Esophagus squamous epithelium (tissue), 5 donors: ENCODE measurements at places on chromosomes 4 and X.
A peak's percentile ranks its signal among the peaks of the same experiment; 100 is the strongest.

DNA sequence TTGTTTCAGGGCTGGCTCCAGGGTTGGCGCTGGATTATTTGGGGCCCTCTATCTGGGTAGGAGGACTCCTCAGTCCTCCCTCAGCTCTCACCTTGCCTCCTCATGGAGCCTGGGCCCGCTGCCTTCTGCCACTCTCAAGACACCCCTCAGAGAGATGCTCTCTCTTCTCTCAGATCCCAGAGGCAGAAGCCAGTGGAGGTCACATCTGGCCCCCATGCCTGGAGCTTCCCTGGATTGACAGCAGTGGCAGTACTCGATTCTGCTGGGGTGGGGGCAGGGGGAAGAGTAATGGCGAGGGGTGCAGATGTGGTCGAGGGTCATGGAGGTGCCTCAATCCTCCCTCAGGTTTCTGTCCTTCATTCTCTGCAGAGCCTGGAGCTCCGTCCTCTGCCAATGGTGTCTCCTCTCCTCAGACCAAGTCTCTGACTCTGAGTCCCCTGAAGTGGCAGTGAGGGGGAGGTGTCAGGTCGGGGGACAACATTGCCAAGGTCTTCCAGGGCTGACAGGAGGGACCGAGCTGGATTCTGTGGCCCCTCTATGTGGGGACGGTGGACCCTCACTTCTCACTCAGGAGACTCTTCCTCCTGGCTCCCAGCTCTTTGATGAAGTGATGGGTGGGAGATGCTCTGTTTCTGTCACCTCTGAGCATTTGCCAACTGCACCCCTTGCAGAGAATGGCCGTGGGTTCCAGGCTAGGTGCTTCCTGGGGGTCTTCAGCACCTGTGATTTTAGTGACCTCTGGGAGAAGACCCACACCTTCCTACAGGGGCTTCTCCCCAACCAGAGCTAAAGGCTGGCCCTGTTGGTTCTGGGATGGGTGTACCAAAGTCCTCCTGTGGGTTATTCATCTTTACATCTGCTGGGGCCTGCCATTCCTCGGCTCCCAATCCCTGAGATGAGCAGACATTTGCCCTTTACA is 10.9 kb upstream of the HSFX1 start:
- DNase-seq: no peak

GRCh38 chrX:17009856-17010625 is 63.6 kb downstream of the REPS2 start:
- DNase-seq: no peak

GRCh38 chrX:120697053-120697452 is 67.2 kb upstream of the C1GALT1C1 start:
- no peak for DNase-seq

DNA sequence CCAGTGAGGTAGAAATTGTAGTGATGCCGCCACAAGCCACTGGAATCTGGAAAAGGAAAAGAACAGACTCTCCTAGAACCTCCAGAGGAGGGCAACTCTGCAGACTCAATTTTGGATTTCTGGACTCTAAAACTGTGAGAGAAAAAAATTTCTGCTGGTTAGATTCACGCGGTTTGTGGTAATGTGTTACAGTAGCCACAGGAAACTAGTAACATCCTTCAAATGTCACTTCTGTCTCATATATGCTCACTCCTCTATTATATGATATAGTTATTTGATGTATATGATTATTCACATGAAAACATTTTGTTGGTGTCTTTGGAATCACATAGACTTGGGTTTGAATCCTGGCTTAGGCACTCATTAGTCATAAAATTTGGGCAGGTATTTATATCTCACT is 18.8 kb downstream of the LDOC1 start:
- DNase-seq: no peak

DNA sequence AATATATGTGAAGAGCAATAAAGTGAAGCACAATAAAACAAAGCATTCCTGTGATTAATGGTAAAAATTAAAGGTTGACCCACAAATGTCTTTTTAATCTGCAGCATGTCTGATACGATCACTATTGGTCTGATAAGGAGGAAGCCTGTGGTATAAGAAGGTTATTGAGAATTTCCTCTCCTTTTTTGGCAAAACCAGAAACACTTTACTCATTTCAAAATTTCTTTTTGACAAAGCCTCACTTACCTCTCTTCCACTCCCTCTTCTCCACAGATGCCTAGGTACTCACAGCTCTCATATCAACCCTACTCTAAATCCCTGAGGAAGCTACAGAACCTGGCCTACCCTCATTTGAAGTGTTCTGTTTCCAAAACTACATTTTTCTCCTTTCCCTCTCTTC is 56.1 kb downstream of the TSPAN5 start:
- no peak for DNase-seq

- DNase-seq: no peak
These were observed at the start of gene MAGEA10 for GRCh38 chrX:152138388-152138784. Gene MAGEA10, minus strand, starts transcription at chrX:152138577. Its CDS starts 2,957 bp downstream, at chrX:152135620.

DNA sequence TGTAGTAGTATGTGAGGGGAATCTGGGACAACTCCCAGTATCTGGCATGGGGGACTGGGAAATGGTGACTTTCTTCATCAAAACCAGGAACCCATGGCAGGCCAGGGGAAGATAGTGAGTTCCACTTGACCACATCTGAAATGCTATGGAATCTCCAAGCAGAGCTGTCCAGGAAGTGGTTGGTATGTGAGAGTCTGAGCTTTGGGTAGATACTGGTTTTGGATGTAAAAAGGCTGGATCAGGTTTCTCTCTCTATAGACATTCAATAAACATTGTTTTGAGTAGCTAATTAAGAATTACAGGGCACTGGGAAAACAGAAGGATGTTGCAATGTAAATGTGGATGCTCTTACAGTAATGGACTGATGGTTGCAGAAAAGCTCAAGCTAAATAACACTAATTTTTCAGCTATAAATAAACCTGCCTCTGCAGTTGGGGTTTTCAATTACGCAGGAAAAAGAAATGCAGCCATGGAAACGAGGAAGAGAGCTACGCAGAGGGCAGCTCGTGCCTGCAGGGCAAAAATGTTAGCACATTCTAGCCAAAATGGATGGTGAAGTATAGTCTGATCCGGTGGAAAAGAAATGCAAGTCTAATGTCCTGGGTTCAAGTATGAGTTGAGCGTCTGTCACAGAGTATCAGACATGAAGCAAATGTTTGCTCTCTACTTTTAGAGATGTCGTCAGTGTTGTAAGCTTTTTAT is 13.4 kb upstream of the CHRNA9 start:
- no peak for DNase-seq

GRCh38 chrX:49171752-49172279 is at the start of gene PLP2:
Gene PLP2, plus strand, starts transcription at chrX:49171898. Its CDS starts 103 bp downstream, at chrX:49172001.
- DNase-seq: no peak

DNA sequence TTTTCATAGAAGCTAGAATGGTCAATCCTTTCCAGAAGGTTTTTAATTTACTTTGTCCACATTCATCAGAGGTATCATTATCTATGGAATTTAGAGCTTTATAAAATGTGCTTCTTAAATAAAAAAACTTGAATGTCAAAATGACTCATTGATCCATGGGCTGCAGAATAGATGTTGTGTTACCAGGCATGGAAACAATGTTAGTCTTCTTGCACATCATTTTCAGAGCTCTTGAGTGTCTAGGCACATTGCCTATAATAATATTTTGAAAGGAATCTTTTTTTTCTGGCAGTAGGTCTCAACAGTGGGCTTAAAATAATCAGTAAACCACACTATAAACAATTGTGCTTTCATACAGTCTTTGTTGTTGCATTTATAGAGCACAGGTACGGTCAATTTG is 200.3 kb downstream of the FAT4 start:
- DNase-seq: no peak

GRCh38 chr4:168693750-168694490 is 197.1 kb downstream of the PALLD start:
- no peak for DNase-seq

DNA sequence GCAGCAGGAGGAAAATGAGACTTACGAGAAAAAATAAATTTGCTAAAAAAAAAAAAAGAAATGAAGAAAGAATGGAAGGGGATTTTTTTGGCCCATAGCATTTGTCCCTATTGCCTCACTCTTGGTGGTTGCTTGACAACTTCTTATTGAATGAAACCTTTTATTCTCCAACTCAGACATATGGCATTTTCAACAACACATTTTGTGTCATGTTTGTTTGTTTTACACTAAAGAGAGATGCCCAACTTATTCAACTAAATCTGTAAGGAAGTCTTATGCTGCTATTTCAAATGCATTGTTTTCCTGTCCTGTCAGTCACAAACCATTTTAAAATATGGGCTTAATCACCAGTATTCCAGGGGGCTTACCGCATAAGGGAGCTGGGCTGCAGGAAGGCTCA is 409.1 kb upstream of the TENM3 start:
- DNase-seq: no peak

GRCh38 chr4:71239365-71239764 is 99.5 kb upstream of the SLC4A4 start:
- no peak for DNase-seq

DNA sequence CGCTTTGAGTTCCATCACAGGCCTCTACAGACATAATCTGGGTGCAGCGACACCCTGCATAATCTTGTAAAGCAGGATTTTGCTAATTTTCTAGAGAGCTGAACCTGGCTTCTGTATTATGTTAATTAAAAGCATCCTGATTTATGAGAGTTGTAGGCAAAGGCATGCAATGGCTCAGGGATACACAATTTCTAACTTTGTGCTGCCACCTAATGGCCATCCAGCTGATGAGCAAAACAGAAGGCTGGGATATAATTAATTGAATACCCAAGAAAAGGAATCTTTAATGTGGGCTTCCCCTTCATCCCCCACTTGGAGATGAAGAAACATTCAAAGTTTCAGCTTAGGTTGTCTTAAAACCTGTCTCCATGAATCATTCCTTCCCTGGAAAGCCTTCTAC is 78.1 kb downstream of the BMP15 start:
- no peak for DNase-seq

- no peak for DNase-seq
These were observed 5.7 kb upstream of the TADA2B start for GRCh38 chr4:7037425-7037824.

DNA sequence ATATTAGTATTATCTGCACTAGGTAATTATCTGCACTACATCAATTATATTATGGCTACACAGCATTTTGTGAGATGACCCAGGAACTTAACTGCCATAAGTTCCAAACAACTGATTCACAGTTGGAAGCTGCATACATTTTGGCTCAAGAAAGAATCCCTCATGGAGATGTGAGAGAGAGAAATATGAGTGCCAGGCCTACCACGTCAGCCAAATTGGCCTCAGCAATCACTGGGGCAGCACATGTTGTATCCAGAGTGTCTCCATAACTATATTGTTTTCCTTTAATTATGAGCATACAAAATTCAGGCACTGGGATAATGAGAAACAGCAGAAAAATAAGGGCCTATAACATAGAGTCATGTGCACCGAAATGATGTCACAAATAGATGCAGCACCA is 174.2 kb upstream of the DMD start:
- no peak for DNase-seq

DNA sequence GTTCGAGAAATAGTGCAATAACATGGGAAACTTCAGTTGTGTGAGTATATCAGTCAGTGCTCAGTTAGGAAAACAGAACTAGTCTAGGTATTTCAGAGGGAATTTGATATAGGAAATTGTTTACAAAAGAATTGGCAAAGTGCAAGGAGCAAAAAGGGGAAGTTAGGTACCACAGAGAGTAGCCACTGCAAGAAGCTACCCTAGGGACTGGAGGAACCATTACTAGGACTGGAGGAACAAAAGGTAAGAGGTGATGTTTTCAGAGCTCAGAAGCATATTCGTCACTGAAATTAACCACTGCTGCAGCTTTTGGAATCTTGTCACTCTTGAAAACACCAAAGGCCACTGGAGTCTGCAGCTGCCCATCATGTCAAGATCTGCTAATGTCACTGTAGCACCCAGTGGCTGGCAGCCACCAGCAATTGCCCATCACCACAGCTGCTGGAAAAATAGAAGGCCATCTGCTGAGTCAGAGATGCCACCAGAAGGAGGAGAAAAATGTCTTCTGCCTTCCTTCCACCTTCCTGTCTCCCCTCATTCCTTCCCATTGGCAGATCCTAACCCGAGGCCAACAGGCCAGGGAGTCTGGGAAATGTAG is 160.6 kb upstream of the RPS6KA3 start:
- DNase-seq: no peak

DNA sequence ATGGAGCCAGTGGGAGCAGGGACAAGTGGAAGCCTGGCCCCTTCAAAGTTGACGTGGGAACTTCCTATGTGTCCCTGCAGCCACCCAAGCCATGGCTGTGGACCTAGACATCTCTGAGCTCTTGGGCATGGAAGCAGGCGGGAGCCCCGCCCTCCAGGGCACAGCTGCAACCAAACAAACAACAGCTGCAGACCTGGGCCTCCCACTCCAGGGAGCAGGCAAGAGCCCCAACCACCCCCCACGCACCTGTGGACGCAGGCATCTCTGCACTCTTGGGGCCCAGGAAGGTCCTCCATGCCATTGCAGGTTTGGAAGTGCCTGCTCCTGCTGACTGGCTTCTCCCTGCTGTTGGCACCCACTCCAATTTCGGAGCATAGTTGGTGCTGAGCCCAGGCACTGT is 118.6 kb downstream of the ZMAT1 start:
- DNase-seq: no peak

GRCh38 chr4:6471307-6472007 is 957 bp downstream of the PPP2R2C start:
- no peak for DNase-seq

- DNase-seq: no peak
These were observed 476.2 kb downstream of the RAB28 start for GRCh38 chr4:13007802-13008470.

DNA sequence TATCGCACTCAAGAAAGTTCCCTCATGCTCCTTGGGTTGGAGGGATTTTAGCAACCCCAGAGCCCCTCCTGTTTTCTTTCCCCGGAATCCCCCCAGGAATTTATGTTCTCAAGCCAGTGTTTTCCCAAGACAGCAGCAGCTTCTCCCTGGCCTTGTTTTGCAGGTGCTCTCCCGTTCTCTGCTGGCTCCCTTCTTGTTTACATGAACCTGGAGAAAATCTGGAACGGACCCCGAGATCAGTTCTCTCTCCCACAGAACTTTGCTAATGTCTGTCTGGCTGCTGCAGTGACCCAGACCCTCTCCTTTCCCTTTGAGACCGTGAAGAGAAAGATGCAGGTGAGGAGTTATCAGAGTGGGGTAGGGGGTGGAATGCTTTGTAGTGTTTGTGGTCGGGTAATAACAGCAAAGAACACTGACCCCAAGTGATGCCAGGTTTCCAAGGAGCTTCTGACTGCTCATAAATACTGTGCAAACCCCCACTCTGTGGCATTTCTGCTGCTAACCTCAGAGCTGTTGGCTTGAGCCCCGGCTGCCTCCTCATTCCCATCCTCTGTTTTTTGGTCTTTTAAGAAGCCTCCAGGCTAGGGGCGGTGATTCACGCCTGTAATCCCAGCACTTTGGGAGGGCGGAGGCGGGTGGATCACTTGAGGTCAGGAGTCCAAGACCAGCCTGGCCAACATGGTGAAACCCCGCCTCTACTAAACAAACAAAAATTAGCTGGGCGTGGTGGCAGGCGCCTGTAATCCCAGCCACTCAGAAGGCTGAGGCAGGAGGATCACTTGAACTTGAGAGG is 11.1 kb downstream of the SLC25A43 start:
- peak; percentile 3 for DNase-seq

DNA sequence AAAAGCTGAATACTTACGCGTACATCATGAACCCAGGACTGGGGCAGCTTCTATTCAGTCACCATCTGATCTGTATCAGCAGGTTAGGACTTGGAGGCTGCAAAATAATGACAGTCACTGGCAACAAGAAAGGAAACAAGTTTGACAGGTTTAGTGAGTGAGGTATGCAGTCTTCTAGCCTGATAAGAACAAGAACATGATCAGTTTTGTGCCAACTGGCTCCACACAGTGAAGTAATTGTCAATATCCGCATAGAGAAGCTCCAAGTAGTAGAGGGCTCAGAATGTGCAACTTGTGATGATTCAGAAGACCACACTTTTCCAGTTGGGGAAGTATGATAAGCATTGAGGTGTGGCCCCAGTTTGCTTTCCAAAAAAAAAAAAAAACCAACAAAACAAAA is at the start of gene TMPRSS11F:
TSS of gene TMPRSS11F (minus strand) at position 77 of the 400 bp plus-strand sequence. CDS start at position 28, 49 bp downstream.
- DNase-seq: no peak

- no peak for DNase-seq
These were observed 163.2 kb downstream of the RELL1 start for GRCh38 chr4:37522996-37523395.
